ENCODE measurements at places on chromosomes 12 and 14.
A peak's percentile ranks its signal among the peaks of the same experiment; 100 is the strongest.

DNA sequence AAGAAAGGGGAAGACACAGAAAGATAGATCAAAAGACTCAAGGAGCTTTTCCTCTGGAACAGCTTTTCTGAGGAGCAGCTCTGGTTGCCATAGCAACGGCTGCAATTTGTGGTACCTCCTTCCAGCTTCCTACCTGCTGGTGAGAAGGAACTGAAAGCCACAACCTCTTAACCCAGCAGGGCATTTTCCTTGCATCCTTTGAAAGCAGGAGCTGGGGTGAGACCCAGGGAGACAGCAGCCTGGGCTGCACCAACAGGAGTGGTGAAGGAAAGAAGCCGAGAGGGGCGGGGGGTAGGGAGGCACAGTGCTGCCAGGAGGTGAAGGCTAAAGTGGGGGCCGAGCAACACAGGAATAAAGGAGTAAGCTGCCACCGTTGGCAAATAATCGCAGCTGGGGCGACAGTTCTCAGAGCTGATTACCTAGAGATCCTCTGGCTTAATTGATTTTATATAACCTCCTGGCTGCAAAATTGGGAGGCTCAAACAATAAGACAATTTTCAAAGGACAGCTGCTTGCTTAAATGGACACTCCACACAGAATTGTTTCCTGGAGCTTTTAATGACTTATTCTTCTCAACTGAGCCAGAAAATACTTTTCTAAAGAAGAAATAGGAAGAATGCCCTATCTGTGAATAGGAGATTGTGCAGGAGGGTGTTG lies 129.4 kb downstream of the RPAP3 start:
- no peak for DNase-seq

GRCh38 chr12:5171701-5172100 lies 128.0 kb downstream of the KCNA5 start:
- peak; percentile 35 for DNase-seq

GRCh38 chr14:63564318-63564717 lies 21.1 kb upstream of the PPP2R5E start:
- DNase-seq: no peak

GRCh38 chr12:120366845-120367232 lies 2.1 kb downstream of the MSI1 start:
- no peak for DNase-seq

DNA sequence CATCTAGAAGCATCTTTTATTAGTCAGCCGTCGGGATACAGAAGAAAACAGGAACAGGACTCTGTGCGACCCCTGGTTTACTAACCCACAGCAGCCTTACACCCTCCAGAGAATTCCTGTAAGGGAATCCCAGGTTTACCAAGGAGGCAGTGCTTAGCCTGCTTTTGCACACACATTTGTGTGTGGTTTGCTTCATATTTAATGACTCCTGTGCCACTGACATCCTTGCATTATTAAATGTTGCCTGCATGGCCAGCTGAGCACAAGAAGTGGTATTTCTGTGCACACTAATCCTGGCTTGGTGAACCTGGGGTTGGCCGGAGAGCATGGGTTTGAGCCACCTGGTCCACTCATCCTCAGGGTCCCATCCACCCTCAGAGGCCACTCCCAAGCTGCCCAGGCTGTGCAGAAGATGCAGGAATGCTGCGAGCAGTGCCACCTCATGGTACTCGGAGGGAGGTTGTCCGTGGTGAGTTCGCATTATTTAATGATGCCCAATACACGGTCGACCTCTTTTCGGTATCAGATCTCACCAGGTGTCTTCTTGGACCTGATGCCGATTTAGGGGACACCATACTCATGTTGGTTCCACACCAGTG lies 152.4 kb upstream of the RTL1 start:
- DNase-seq: no peak

- DNase-seq: no peak
These were observed 54.9 kb downstream of the DNAH10 start for GRCh38 chr12:123816896-123817537.

GRCh38 chr12:13390918-13391317 lies 194.4 kb downstream of the EMP1 start:
- DNase-seq: no peak

- DNase-seq: no peak
These were observed 45.4 kb downstream of the NIN start for GRCh38 chr14:50785457-50786063.

DNA sequence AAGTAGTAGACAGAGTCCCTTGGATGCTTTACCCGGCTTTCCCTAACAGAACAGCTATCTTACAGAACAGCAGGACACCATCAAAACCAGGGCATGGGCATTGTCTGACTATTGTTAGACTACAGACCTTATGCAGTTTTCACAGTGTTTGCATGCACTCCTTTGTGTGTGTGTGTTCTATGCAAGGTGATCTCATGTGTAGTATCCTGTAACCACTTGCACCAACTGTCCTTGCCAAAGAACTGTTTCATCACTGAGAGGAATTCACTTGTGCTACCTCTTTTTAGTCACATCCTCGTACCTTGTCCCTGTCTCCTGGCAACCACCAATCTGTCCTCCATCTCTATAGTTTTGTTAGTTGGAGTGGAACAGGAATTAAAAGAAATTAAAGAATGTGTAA lies 183.6 kb upstream of the PZP start:
- no peak for DNase-seq

DNA sequence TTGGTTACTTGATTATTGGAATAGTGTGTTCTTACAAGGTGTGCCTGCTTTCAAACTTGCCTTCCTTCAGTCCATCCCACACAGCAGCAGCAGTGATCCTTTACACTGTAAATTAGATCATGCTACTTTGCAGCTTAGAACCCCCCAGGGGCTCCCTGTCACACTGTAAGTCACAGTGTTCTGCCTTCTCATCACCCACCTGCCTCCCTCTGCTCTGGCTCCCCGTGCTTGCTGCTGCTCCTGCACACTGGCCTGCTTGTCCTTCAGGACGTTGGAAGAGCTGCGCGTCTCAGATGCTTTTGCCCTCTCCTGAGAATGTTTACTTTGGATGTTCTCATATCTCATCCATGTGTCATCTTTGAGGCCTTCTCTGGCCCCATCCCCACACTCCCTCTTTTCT lies 27.3 kb downstream of the ZC3H14 start:
- no peak for DNase-seq

DNA sequence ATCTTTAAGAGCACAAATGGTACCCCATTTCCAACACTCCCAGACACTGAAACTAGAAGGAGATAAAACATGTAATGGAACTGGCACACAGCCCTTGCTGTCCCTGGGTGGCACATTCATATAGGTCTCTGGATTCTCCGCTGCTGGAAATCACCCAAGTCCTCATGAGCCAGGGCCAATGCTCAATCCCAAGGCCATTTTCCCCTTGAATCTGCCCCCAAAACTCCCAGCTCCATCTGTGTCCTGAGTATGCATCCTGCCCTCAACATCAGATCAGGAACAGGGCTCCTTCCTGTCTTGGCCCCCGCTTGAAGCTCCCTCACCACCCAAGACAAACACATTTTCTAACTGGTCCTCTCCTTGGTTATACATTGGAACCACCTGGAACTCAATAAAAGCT lies 24.6 kb downstream of the KRT76 start:
- no peak for DNase-seq

GRCh38 chr12:120843472-120843871 lies 60.7 kb downstream of the SPPL3 start:
- DNase-seq: no peak

GRCh38 chr14:102777711-102778337 lies 575 bp downstream of the TRAF3 start:
- no peak for DNase-seq

- no peak for DNase-seq
These were observed 33.8 kb upstream of the COL2A1 start for GRCh38 chr12:48038085-48038484.

- DNase-seq: no peak
These were observed 53.7 kb downstream of the SYT1 start for GRCh38 chr12:78918268-78918667.

DNA sequence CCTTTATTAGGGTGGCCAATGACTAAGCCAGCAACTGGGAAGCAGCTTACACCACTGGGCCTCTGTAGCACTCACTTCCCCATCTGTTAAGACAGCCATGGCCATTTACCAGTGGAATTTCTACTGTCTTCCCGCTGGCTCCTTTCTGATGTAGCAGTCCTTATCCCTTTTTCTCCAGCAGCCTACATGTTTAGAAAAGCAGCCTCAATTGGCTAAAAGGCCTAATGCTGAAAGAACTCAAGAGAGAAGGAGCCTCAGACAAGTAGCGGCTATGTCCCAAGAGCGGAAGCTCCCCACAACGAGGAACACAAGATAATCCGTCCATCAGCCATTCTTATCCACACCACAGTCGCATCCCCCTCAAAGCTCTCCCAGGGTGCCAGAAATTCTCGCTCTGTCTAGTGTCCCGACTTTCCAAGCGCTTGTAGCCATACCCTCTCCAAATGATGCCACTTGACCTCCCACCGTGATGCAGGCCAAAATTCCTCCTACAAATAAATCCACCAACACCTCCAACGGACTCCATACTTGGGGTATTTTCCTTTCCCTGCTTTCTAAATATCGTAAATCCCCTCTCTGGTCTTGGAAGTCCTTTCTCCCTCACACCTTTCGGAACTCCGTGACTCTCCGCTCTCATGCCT lies 624 bp downstream of the M6PR start:
- DNase-seq: peak; percentile 7

DNA sequence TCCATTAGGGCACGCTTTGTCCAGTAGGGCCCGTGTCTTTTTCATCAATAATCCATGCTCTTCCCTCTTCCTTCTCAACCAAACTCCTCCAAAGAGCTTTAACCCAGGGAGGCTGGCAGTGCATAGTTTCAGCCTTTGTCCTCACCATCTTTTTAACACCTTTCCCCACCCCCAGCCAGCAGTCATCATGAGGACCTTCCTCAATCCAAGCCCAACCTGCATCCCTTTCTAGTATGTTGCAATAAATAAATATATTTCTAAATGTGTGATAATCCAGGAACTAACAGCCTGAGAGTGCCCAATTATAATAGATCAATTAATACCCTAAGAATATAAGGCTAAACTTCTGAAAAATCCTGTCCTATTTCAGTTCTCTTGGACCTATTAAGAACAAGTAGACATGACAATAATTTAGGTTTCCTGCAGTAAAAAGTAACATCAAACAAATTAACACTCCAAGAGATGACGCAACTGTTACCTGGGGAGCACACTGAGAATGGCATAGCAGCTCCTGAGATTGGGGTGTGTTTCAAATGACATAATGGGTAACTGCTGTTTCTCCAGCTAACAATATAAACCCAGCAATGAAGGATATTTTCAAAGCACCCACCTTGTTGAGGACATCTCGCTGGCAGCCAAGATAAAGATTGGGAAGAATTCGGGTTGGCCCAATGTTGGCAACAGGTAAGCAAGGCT lies 62.6 kb downstream of the DUSP16 start:
- no peak for DNase-seq

GRCh38 chr14:34302654-34303053 lies 159.4 kb downstream of the SPTSSA start:
- DNase-seq: no peak

DNA sequence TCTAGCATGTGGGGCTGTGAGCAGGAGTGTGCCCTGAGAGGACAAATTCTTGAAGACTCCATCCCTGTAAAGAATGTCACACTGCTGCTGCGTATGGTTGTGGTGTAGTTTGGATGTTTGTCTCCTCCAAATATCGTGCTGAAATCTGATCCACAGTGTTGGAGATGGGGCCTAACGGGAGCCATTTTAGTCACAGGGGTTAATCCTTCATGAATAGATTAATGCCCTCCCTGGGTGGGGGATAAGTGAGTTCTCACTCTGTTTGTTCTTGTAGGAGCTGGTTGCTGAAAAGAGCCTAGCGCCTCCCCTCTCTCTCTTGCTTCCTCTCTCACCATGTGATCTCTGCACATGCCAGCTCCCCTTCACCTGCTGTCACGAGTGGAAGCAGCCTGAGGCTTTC lies 94.5 kb upstream of the VASH1 start:
- DNase-seq: no peak

- DNase-seq: no peak
These were observed 206.0 kb upstream of the MYL2 start for GRCh38 chr12:111126331-111126730.

DNA sequence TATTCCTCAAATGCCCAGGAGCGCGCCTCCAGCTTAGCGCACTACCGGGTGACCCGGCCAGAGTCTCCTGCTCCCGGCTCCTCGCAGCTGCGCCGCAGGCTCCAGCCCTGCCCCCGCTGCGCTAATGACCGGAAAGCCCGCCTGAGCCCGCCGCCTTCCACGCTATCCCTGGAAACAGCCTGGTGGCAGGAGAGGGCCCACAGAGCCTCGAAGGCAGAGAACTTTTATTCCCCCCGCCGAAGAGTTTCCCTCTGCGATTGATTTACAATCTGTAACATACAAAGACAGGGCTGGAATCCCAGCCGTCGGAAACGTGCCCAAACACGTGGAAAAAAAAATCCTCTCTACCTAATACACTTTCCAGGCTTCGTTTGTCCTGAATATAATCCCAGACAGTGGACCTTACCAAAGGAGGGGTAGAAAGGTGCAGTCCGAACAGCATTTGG lies 1.5 kb downstream of the COL2A1 start:
- no peak for DNase-seq

DNA sequence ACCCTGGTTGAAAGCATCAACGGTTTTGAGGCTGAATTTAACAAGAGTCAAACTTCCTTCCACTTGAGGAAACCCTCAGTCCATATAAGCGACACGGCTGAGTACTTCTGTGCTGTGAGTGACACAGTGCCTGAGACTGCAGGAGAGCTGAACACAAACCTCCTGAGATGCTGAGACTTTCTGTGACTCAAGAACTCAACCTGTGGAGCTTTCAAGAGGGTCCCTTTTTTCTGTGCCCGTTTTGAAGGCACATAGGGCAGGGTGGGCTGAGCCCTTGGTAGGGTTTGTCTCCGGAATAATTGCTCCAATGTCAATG lies 305.3 kb upstream of the OR4E1 start:
- no peak for DNase-seq

DNA sequence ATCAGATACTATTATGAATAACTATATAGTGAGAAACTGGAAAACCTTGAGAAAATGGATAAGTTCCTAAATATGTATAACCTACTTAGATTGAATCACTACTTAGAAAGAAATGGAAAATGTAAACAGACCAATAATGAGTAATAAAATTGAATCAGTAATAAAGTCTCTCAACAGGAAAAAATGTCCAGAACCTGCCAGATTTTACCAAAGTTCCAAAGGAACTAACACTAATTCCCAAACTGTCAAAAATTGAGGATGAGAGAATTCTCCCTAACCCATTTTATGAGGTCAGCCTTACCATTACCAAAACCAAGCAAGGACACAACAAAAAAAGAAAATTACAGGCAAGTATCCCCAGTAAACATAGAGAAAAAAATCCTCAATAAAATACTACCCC lies 272.0 kb downstream of the RPAP3 start:
- DNase-seq: no peak

DNA sequence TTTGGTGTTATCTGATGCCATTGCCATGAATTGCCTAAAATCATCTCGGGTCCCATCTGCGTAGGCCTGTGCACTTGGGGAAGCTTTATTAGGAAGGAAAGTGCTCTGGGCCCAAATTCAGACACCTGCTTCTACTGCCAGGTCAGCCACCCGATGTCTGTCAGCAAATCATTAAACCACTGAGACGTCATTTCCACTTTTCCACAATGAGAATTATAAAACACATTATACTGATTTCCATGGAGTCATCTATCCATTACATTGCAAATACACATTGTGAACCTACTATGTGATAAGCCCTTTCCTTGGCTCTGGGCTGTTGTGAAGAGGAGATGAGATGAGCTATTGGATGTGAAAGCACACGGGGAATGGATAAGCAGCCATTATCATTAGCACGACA lies 1022.9 kb downstream of the BCL11B start:
- no peak for DNase-seq

Data from right renal pelvis (tissue), 4 donors.